Foreskin fibroblast (primary cell): ENCODE measurements at places on chromosomes 7 and 10.

DNA sequence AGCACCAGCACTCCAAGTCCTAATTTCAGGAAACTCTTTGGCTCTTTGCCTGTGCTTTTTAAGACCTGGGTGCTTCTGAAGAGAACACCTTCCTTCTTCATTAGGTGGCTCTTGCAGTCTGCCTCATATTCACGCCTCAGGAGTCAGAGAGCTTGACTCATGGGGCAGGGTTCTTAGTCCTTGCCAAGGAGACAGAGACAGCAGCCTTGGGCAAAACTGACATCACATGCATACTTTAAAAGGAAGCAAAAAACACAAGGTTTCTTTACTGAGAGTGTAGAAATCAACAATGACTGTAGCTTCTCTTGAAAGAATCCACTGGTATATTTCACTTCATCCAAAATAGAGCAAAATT is 780.6 kb downstream of the INHBA start:
- peak; percentile 89 for DNase-seq

DNA sequence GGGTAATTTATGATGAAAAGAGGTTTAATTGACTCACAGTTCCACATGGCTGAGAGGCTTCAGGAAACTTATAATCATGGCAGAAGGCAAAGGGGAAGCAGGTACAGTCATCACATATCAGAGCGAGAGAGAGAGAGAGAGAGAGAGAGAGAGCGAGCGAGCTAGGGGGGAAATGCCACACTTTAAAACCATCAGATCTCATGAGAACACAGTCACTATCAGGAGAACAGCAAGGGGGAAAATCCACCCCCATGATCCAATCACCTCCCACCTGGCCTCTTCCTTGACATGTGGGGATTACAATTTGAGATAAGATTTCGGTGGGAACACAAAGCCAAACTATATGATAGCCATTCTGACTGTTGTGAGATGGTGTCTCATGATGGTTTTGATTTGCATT is 576.3 kb downstream of the GFRA1 start:
- no peak for DNase-seq

- no peak for DNase-seq
Observed at GRCh38 chr10:78744491-78745090, 324.2 kb upstream of the ZMIZ1 start.

GRCh38 chr10:119642556-119643111 is 8.5 kb upstream of the BAG3 start:
- DNase-seq, result no peak

DNA sequence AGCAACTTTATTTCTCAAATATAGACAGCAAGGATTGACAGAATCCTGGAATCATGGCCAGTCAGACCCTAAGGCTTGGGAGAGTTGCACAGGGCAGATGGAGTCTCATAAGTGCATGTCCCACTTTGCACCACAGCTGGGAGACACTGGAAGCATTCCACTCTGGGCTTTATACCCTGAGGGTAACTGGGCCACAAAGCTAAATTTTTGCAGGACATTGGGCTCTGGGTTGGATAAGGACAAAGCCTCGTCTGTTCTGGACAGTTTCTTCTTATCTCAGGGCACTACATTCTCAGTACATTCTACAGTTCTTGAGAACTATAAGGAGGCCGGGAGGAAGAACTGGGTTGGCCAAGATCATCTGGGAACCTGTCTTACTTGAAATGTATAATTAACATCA is 158.3 kb upstream of the IGFBP3 start:
- no peak for DNase-seq

DNA sequence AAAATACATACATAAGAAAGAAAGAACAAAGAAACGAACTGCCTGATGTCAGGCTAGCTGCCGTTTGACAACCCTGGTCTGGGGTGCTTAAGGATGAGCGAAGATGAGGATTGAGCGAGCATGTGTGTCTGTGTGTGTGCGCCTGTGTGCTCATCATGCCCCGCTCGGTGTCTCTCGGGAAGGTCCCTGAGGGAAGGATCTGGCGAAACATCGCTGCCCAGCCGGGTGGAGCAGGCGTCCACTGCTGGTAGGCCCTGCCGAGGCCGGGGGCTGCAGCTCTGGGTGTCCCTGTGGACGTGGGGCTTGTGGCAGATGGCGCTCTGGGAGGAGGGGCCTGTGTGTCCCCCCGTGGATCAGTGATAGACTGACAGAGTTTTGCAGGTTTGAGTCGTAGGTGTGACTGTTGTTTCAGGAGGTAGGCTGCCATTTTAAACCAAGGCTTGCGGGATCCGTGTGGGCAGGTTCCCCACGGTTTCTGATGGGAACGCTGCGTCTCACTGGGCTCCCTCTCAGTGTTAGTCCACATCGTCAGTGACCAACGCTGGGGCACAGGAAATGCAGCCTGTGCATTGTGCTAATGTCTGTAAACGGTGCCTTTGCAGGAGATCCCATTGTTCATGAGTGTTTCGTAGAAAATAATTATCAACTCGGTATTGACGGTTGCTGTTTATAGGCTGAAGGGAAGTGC is 5.9 kb upstream of the SUN1 start:
- DNase-seq, result peak; percentile 55

DNA sequence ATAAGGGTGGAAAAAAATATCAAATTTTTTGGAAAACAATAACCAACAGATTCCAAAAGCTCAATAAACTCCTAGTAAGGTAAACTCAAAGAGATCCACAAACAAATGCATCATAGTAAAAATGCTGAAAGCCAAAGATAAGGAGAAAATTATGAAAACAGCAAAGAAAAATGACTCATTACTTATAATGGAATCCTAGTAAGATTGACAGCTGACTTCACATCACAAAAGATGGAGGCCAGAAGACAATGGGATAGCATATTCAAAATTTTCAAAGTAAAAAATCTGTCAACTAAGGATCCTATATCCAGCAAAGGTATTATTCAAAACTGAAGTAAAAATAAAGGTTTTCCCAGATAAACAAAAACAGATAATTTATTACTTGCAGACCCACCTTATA is 183.4 kb upstream of the VIPR2 start:
- DNase-seq, result no peak

- no peak for DNase-seq
Observed at GRCh38 chr10:16314259-16314658, 122.6 kb upstream of the PTER start.

GRCh38 chr7:2870471-2870931 is 26.4 kb upstream of the GNA12 start:
- DNase-seq, result peak; percentile 34

DNA sequence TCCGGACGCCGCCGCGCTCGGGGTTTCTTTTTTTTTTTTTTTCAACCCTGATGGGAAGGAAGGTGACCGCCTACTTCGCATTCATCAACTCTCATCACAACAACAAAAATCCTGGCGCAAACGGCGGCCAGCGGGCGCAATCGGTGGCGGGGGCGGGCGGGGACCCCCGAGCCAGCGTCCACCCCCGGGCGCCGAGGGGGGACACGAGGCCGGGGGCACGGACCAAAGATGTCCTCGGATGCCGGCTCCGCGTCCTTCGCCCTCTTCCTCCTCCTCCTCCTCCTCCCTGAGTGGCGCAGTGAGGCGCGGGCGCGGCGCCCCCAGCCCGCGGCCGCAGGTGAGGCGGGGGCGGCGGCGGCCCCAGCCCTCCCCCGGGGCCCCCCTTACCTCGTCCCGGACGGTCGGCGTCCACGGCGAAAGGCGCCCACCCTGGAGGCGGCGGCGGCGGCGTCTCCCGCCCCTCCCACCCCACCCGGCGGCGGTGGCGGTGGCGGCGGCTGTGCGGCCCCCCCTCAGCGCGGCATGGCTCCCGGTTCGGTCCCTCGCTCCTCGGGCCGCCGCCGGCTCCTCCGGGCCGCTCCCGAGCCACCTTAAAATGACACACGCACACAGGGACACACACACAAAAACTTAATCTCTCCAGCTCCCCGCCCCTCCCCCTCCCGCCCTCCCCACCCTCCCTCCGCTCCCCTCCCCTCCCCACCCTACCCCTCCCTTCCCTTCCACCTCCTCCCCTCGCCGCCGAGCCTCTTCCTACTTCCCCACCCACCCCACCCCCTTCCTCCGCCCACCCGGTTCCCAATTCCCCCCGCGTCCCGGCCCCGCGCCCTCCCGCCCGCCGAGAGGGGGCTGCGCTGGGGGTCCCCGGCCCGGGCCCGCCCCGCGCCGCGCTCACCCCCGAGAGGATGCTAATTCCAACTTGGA is at the start of gene CTBP2:
Gene CTBP2, minus strand, starts transcription at position 632 of the 924 bp plus-strand sequence.
- peak; percentile 50 for DNase-seq

DNA sequence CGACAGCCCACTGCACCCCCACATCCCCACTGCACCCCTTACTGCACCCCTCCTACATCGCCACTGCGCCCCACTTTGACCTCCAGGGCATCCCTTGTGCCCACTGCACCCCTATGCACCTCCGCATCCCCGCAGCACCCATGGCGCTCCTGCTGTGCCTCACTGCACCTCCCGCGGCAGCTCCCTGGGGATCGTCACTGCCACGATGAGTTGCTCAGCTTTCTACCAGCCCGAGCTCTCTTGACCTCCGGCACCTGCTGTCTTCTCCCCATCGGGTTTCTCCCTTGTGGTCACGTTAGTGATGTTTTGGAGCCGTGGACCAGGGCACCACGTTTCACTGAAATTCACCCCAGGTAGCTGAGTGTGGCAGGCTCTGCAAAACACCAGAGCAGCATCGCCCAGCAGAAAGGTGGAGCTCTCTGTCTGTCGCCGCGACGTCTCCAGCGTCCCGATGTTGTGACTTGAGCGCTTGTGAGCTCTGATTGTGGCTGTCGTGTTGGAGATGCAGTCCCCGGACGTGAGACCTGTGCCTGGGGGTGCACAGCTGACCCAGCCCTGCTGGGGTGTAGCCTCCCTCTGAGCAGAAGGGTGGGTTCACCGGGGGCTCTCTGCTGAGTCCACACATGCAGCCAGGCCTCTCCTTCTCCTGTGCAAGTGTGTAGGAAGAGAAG is 147.7 kb downstream of the DNAJB6 start:
- no peak for DNase-seq

- DNase-seq, result no peak
Observed at GRCh38 chr7:151697942-151698341, 178.2 kb upstream of the RHEB start.

DNA sequence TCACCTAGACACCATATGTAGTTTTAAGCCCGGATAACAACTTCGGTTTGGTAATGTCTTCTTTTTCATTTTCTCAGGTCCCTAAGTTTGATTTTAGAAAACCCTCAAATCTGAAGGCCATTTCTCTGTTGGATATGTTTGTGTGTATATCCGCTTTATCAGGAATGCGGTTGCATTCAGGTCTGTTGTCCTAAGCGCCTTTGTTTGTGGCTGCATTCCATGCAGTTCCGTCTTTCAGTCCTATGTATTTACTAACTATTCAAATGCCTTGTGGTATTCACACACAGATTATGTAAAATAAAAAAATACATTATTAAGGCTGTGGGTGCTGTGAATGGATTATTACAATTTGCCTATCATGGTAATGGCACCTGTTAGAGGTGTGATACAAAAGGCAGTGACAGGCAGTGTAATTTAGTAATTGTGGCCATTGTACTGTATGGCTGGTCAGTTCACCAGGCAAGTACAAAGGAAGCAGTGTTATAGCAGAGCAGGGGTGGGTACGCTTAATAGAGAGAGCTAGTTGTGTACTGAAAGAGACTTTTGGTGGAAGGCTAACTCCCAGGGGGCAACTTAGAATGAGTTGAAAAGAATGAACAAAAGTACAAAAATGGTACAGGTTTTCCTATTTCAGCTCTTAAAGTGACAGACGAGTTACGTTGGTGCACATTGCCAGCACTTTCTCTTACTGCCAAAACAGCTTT is 136.4 kb downstream of the VTI1A start:
- no peak for DNase-seq

DNA sequence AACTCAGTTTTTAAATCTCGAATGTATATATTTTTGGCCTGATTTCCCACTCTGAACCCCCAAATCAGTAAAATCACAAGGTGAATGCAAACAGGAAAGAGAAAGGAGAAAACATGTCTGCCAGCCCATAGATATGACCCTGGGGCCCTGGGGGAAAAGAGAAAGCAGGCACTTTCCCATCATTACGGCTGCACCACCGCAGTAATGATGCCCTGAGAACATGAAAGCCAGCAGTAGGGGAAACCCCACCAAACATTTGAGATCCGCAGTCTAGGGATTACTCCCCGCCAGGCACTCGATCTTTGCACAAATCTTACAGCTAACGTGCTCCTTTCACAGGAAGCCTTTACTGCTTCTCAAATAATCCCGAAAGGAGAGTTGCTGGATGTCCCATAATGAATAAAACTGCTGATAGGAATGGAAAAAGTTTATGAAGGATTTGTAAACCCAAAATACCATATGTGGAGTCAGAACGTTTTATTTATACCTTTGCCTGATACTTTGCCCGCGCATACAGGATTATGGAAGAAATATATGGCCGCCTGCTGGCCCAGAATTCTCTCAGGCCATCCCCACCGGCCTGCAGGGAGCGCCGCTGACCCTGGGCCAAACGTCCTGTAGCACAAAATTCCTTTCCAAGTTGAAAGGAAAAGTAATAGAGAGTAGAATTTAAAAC is 180.0 kb upstream of the INHBA start:
- no peak for DNase-seq

GRCh38 chr7:41002741-41003610 is 699.9 kb downstream of the INHBA start:
- peak; percentile 35 for DNase-seq

DNA sequence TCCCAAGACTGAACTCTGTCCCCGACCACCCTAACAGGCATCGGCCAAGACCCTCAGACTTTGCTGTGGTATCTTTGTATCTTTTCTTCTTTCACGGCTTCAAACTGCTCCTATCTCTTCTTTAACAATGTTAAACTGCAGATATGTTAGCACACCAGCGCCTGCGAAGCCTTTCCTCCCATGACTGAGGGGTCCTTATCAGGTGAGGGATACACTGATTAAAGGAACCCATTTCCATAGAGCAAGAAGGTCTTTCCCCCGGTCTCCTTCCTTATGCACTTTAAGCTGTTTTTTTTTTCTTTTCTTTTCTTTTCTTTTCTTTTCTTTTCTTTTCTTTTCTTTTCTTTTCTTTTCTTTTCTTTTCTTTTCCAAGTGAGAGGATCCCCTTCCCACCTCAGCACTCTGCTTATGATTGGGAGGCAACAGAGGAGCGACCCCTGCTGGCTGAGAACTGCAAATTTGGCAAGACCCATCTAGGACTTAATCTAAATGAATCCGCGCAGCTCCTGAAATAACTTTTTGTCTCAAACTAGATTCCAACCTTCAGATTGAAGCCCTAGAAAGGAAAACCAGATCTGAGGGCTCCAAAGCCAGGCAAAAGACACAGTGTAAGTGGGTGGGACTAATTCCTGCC is 109.9 kb downstream of the ITGB8 start:
- DNase-seq, result no peak

DNA sequence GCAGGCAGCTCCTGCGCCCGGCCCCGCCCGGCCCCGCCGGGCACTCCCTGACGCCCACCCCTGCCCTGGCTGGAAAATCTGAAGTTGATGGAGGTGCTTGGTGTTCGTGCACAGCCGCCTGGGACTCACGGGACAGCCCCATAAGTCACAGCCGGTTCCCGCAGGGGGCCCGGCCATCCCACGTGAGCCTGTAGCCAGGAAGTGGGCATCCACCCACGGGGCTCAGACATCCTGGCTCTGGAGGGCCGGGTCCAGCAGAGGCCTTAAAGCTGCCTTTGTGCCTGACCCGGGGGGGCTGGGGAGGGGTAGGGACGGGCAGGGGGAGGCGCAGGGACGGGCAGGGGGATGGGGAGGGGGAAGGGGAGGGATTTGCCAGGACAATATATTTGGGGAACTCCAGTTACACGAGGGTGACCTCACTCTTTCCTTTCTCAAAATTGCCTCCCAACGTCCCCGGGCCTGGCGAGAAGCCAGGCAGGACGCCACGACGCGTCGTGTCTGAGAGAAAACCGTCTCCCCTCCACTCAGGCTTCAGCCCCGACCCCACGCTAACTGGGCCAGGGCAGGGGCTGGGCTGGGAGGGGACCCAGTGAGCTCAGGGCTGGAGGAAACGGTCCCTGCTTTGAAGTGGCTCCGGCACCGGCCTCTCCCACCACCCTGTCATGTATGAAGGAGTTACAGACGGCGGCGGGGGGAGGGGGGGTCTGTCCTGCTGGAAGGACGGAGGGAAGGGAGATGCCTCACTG is 82.1 kb upstream of the PDGFA start:
- DNase-seq, result no peak
